Large intestine (tissue), 12 donors: ENCODE measurements at places on chromosomes 16 and 17. TPM values are rescaled to one million over a fixed set of nuclear protein-coding genes. Genes with fewer than 3 reads are reported as not detected.

ASGR1 gene
- polyA plus RNA-seq: 5.7 TPM

STAC2 gene
- polyA plus RNA-seq: 0.61 TPM

KRTAP1-1 gene
- not detected for polyA plus RNA-seq

TEX14 gene
- 0.33 TPM for polyA plus RNA-seq

STX8 gene
- polyA plus RNA-seq: 53.6 TPM

NT5M gene
- 3.1 TPM for polyA plus RNA-seq

TNP2 gene
- not detected for polyA plus RNA-seq

TMEM114 gene
- polyA plus RNA-seq: 0.49 TPM

KRTAP9-4 gene
- polyA plus RNA-seq: not detected

C16orf92 gene
- polyA plus RNA-seq: not detected

DHX38 gene
- 60.7 TPM for polyA plus RNA-seq

- no peak for DNase-seq
Measured at GRCh38 chr17:39794249-39794970, 56.7 kb downstream of the GRB7 start.

GRCh38 chr17:28047806-28048205, 5.3 kb downstream of the NLK start:
- DNase-seq: no peak

DNA sequence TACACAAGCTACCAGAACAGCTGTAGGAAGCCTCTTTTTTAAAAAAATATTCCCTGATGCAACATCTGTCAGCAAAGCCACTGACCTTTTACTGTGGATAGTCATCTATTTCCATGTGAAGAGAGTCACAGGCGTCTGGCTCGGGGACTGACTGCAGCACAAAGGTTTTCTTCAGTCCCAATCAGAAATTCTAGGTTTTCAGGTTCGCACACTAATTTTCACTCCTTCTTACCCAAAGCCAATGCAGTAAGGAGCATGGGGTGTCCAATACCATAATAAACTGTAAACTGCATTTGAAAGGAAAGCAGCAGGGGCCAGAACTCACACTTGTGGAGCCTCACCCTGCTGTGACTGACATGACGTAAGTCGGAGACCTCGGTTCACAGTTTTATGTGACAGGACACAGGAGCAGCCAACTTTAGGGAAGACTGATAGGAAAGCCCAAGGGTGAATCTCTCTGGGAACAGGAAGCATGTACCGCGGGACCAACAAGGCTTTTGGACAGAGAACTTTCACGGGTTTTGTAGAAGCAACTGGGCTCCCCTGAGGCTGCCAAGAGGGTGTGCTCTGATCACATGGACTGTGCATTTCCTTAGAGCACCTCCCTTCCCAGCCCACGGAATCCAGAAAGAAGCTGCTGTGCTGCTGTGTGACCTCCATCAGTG, 9.1 kb upstream of the TMEM100 start:
- DNase-seq: peak; percentile 32

- no peak for DNase-seq
Measured at GRCh38 chr16:48395375-48395774, 10.2 kb upstream of the SIAH1 start.

DNA sequence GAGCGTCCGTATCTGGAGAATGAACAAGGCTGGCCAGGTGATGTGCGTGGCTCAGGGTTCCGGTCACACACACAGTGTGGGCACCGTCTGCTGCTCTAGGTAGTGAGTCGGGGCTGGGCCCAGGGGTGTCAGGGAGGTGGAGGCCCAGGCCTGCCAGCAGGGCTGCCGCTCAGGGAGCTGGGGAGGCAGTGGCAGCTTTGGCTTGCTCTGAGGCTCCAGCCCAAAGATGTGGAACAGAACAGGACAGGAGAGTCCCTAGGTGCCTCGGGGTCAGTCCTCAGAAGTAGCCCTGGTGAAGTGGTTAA, 4.3 kb downstream of the TBL3 start:
- DNase-seq: no peak

DNA sequence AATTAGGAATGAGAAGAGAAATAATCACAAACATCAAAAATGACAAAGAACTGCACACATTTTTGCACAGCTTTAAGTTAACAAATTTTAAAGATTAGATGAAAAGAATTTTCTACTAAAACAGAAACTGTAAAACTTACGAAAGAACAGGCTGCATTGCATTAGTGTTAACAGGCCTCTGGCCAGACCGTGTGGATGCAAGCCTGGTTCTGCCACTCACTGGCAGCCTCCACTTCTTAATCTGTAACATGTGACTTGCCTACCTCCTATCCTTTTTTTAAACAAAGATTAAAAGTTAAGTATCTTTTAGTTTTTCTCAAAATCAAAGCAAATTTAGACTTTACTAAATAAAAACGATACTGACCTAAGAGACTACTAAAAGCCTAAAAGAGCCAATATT, 37.5 kb downstream of the CREBBP start:
- DNase-seq: no peak

GRCh38 chr17:35892091-35893035, 12.2 kb upstream of the CCL5 start:
- no peak for DNase-seq

DNA sequence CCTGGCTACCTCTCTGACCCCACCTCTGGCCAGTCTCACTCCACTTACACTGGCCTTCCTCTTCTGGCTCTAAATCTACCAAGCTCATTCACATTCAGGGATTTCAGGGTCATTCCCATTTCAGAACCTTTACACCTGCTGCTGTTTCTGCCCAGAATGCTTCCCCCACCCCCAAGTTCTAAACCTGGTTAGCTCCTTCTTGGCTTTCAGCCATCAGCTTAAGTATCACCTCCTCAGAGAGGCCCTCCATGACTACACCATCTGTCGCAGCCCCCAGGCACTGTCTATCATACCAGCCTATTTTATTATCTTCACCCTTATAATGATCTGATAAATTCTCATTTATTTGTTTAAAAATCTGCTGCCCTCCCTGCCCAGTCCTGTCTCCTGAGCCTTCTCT, 23.3 kb upstream of the NGFR start:
- no peak for DNase-seq

DNA sequence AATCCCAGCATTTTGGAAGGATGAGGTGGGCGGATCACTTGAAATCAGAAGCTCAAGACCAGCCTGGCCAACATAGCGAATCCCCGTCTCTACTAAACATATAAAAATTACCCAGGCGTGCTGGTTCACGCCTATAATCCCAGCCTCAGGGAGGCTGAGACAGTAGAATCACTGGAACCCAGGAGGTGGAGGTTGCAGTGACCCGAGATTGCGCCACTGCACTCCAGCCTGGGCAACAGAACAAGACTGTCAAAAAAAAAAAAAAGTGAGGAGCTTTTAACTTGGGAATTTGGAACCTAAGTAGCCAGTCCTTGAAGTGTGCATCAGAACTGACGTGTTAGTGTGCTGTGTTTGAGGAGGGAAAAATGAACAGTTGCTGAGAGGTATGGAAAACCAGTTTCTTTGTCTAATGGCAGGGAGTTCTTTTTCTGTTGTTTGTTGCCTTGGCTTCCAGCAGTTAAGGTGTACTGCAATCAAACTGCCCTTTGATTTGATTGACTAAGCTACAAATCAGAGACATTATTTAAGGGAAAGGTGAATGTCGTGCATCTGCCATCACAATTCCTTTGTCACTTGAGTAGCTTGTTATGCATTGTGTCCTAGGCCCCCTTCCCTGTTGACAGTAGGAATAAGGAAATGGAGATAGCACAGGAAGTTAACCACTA, 8.6 kb upstream of the DUSP14 start:
- no peak for DNase-seq

DNA sequence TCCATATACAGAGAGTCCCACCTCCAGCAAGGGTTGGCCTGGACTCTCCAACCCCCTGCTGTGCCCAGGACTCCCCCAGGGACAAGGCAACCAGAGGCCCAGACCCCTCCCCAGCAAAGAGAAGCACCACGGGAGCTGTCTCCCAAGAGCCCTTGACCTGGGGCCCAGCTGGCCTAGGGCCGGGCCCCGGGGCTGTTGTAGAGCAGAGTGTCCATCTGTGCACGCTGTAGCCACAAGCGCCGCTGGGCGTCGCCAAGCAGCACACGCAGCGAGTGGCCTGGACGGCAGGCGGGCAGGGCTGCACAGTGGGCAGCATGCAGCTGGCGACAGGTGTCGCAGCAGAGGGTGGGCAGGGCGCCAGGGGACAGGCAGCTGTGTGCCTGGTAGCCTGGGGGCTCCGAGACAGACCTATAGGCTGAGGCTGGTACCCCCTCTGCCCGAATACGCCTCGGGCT, 4.3 kb downstream of the SPATA2L start:
- DNase-seq: no peak

DNA sequence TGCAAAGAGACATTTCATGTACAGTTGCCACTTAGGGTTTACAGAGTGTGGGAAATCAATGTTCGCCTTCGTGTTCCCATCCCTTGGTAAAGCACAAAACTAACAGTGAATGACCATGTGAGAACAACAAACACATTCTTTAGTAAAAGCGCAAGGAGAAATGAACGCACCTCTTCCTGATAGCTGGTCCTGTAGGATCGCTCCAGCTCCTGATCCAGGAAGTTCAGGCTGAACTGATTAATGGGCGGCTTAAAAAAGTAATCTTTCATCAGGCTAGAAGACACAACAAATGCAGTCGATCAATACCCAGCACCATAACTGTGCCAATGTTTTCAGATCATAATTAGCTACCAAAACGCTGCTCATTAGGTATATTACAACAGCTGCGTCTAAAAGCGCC, 108.3 kb upstream of the CREBBP start:
- no peak for DNase-seq

DNA sequence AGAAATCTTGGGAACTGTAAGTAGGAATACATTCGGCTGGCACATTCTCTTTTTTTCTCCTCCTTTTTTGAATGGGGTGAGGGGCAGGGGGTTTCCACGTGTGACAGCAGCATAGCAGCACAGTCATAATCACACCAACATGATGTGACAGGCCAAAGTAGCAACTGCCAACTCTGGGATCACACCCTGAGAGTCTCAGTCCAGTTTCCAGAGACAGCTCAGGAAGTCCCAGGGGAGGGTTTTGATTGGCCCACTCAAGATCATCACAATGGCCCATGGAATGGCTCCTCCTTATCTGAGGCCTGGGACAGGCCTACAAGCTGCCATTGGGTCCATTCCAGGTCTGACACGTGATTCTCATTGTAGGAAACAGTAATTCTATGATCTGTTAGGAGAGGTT, 207.1 kb upstream of the ASIC2 start:
- DNase-seq: no peak

GRCh38 chr17:79699386-79700036, 31.2 kb upstream of the ENPP7 start:
- DNase-seq: no peak

GRCh38 chr17:49191409-49191916, 18.9 kb downstream of the GNGT2 start:
- peak; percentile 48 for DNase-seq

- DNase-seq: no peak
Measured at GRCh38 chr17:36501351-36501750, 14.9 kb downstream of the ZNHIT3 start.

DNA sequence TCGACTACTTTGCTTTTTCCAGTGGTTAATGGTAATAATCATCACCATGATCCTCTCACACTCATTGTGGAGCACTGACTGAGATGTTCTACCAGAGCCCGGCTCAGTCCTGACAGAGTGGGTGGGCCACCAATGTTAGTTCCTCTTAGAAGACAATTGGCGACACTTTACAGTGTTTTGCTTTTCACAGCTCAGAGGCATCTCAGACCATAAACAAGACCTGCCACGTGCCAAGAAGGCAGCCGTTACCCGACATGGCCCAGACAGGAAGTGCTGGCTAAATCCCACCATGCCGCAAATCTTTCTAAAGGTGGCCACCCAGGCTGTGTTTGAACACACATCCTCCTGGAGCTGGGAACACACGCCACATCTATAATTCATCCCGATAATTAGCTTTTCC, 103.7 kb downstream of the XYLT1 start:
- DNase-seq: no peak

GRCh38 chr16:79483336-79483735, 117.2 kb downstream of the MAF start:
- DNase-seq: no peak

GRCh38 chr16:4067262-4068001, 48.8 kb downstream of the ADCY9 start:
- no peak for DNase-seq

DNA sequence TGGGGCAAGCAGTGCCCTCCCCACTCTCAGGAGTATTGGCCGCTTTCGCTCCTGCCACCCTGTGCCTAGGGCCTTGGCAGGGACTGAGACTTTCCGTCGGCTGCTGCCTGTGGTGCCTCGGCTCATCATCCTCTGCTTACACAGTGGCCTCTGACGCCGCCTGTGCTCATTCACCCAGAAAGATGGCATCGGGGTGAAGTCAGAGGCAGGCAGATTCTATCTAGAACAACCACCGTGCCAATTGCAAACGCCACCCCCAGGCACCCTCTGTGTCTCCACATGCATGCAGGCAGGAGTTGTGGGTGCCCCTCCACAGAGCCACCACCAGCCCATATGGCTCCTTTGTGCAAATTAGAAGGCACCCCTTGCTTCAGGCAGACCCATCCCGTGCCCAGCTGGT, 154.2 kb upstream of the GSE1 start:
- no peak for DNase-seq

GRCh38 chr17:50332196-50332595, 13.7 kb upstream of the XYLT2 start:
- DNase-seq: no peak

DNA sequence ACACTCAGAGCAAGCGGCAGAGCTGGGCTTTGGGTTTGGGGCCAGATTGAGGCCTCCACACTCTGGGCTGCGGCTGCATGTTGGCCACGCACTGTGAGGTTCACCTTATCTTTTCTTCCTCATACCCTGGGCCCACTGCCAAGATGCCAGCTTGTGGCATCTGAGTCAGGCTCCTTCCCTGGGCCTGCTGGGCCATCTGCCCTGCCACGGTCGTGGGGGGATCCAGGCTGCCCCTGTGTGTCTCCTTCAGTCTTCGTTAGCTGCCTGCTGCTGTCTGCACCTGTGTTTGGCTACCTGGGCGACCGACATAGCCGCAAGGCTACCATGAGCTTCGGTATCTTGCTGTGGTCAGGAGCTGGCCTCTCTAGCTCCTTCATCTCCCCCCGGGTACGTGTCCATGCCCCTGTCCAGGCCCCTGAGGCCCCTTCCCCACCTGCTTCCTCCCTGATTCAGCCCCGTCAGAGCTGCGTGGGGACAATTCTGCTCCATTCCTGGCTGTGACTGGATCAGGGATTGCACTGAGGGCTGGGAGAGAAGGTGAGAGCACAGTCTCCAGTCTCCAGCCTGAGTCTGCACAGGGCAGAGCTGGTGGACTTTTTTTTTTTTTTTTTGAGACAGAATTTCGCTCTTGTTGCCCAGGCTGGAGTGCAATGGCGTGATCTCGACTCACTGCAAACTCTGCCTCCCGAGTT, 11.2 kb downstream of the SPNS3 start:
- DNase-seq: no peak

DNA sequence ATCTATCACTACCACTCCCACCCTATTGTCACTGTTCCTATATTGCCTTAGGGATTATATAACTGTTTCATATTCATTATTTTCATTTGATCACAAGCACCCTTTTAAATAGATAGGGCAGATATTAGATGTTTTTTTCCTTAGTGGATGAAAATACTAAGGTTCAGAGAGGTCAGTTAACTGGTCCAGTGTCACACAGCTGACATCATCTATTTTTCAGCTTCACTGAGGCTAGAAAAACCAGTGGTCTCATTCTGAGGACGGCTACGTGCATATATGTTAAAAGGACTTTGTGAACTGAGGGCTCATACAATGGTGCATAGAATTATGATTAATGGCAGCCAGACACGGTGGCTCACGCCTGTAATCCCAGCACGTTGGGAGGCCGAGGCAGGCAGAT, 29.0 kb upstream of the RGS9 start:
- DNase-seq: no peak
